ENCODE measurements at places on chromosomes 5 and 9.
A peak's percentile ranks its signal among the peaks of the same experiment; 100 is the strongest.

DNA sequence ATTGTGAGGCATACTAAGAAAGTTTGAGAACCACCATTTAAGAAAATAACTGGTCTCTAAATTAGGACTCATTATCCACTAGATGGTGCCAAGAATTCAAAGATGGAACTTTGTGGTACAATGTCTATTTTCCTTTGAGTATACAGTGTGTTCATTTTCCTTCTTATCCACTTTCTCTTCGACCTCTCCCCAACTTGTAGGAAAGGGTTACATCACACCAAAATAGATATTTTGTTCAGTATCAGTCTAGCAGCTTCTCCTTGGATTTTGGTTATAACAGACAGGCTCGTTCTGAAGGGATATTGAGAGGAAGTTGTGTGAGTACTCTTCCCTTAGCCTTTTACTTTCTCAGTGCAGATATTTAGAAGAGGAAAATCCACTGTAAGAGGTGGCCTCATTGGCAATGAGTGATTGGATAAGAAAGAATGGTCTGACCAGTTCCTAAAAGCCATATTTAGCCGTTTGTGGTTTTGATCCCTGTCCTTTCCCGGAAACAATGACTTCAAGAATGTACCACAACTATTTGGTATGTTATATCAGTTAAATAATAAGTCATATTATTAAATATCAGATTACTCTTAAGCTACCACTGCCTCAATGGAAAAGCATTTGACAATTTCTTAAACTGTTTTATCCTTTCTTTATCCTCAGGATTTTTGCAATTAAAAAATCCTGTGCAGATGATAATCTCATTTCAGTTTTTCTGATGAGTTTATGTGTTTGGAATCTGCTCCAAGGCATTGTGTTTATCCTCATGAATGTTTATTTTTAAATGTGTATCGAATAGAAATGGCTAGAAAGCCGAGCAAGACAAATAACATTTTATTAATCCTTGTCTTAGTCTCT, 69.0 kb upstream of the GRAMD2B start:
- peak; percentile 99 for DNase-seq

DNA sequence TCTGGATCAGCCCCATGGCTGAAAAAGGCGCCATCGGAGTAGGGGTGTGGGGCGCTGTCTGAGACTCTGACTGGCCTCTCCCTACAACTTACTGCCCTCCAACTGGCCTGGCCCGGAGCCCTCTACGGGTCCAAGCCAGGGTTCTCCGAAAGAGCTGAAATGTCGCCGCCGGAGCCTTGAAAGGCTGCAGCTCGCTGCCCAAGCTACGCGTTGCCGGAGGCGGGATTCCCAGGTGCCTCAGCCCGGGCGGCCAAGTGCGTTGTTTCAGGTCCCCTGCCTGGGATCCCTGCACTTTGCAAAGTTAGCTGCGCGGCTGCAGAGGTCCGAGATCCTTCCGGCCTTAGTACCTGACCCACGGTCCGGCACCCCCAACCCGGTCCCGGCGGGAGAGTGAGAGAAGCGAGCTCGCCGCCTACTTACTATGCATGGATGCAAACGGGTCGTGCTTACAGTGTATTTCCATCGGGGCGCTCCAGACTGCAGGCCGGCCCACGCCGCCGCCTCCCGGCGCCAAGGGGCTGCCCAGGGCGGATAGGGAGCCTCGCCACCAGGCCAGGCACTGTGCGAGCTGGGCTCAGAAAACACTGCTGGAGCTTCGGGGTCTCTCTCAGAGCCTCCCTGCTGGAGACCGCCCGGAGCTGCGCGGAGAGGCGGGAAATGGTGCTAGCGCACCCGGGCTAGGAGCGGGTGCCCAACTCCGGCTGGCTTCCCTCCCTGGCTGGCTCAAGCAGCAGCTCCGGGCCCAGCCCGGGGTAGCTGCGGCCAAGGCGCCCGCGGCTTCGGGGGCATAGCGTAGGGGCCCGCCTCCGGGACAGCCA, 7.7 kb downstream of the PAX5 start:
- no peak for DNase-seq

DNA sequence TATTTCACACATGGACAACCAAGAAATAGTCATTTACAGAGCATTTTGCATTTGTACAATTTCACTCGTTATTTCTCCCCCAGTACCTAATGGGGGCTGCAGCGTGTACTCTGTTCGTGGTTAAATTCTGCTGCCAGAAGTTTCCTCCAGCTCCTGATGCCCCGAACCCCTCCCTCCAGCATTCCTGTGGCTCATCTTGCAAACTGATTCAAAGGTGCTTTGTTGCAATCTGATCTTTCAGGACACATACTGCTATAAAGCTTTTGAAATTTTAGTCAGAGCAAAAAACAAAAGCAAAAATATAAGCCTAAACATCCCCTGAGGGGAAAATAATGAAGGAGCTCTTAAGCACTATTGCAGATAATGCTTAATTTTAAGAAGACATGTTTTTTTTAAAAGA, 27.7 kb downstream of the UBLCP1 start:
- DNase-seq = peak; percentile 7

GRCh38 chr5:122715095-122715494, 59.8 kb upstream of the SNX2 start:
- DNase-seq = peak; percentile 62

- DNase-seq = peak; percentile 17
These were observed 59.0 kb downstream of the AOPEP start for GRCh38 chr9:94785215-94786169.

GRCh38 chr5:119304439-119305211, 51.2 kb upstream of the TNFAIP8 start:
- no peak for DNase-seq

GRCh38 chr5:68725905-68726683, 367.7 kb upstream of the SLC30A5 start:
- DNase-seq = no peak

- DNase-seq = no peak
These were observed 5.5 kb downstream of the ARRDC1 start for GRCh38 chr9:137610944-137611343.

- DNase-seq = no peak
These were observed 82.6 kb upstream of the PHYKPL start for GRCh38 chr5:178314961-178315820.

GRCh38 chr9:96607971-96608370, 11.7 kb downstream of the CDC14B start:
- DNase-seq = peak; percentile 25

DNA sequence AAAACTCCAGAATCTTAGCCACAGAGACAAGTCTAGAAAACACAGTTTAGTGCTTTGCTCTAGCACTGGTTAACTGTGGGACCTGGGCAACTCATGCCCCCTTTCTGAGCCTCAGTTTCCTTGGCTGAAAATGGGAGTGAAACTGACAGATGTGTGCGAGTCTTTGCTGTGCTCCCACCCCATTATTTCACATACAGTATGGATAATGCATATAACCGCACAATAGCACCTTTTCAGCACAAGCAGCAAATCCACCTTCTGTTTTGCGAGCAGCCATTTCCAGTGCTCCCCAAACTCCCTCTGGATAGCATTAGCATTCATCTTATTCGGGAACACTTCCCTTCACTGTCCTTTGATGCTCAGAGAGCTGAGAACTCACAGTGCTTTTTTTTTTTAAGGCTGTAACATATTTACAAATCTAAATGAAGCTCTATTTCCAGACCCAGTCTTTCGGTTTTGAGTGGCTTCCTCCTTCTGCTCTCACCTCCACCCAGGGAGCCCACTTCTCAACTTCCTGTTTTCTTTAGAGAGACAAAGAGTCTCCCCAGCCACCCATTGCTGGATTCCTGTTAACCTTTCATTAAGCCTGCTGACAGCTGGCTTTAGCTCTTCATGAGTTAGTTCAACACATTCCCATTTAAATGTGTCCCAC, 49.2 kb downstream of the TIMD4 start:
- DNase-seq = no peak

DNA sequence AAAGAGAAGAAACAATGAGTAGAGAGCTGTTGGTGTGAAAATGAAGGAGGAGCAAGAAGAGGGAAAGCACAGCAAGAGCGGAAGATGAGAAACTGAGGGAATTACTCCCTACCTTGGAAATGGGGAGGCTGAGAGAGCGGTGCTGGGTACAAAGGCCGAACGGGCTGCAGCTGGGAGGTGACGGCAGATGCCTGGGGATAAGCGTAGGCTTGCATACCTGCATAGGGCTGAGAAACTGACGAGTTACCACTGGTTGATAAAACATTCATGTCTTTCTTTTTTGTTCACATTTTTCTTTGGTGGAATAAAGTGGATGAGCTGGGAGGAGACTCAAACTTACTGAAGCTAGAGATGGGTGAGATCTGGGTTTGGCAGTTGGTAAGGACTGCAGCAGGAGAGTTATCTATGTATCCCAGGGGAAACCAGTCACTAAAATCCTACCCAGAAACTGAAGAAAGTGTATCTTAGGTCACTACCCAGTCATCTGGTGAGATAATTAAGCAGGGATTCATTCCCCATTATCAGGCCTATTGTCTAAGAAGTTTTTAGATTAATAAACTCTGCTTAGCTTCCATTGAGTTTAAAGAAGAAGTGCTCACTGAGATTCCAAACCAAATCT, 34.8 kb downstream of the FKBP15 start:
- no peak for DNase-seq

- DNase-seq = peak; percentile 57
These were observed 30.5 kb downstream of the XRCC4 start for GRCh38 chr5:83107692-83108420.

GRCh38 chr5:74164725-74165235, 475.7 kb downstream of the ENC1 start:
- DNase-seq = peak; percentile 34

DNA sequence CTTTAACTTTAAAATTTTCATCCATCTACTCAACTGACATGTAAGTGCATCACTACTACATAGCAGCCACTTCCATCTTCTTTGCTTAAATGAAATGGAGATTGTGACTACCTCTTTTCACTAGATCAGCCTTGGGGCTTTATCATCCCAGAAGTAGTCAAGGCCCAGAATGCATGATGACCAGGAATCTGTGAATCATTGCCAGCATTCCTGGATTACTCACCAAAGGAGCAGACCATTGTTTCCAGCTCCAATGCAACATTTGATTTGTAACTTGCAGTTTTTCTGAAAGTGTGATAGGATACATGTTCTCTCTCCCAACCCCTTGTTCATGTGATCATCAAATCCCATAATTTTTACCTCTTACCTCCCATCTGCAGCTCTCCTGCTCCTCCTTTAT, 65.1 kb downstream of the PLPPR1 start:
- DNase-seq = peak; percentile 14

- peak; percentile 7 for DNase-seq
These were observed 119.0 kb downstream of the TRIM32 start for GRCh38 chr9:116806075-116806474.

DNA sequence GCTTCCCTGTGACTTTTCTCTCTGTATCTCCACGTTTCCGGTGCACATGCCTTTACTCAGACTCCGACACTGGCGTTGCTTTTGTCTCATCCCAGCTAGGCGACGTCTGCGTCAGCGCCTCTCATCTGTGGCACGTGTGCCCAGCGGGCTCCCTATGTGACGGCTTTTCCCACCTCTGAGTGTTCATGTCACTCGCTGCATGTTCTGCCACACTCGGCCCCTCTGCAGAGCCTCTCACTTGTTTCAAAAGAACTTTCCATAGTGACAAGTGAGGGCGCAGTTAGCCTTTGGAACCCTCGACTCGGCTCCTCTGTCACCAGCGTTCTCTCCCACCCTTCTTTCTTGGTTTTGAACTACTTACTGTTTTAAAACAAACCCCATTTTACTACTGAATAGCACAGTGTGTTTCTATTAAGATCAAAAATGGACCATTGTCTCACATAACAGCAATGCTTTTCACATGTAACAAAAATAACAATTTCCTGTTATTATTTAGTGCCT, 113.4 kb upstream of the CACNA1B start:
- DNase-seq = no peak

GRCh38 chr9:137188490-137189296, at the start of the genes ANAPC2 and SSNA1:
Gene ANAPC2, minus strand, starts transcription at chr9:137188560. Its CDS starts 28 bp downstream, at chr9:137188532.
Gene SSNA1, plus strand, starts transcription at chr9:137188676. Its CDS starts 51 bp downstream, at chr9:137188727.
- DNase-seq = peak; percentile 91

DNA sequence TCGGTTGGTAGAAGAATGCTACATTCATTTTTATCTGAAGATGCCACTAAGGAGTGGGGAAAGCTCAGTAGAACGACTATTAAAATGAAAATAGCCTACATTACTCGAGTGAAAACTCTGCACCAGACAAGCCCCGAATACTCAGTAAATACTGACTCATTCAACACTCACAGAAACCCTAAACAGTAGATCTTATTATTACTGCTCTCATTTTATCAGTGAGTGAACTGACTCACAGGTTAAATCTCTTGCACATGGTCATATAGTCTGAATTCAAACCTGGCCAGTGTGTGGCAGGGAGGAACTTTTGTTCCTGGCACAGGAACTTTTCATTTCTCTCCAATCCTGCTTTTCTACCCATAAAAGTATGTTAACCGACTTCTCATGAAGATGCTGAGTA, 9.6 kb upstream of the PAPPA start:
- peak; percentile 53 for DNase-seq

GRCh38 chr9:708551-709432, 132.7 kb upstream of the DMRT1 start:
- no peak for DNase-seq

- DNase-seq = no peak
These were observed 85.6 kb upstream of the ATP10B start for GRCh38 chr5:160937570-160937969.

- DNase-seq = peak; percentile 57
These were observed 26.0 kb downstream of the GAS1 start for GRCh38 chr9:86921151-86921923.

- no peak for DNase-seq
These were observed 113.1 kb downstream of the JMY start for GRCh38 chr5:79349047-79349446.

- DNase-seq = peak; percentile 6
These were observed 7.1 kb upstream of the IFNA6 start for GRCh38 chr9:21357479-21358460.

DNA sequence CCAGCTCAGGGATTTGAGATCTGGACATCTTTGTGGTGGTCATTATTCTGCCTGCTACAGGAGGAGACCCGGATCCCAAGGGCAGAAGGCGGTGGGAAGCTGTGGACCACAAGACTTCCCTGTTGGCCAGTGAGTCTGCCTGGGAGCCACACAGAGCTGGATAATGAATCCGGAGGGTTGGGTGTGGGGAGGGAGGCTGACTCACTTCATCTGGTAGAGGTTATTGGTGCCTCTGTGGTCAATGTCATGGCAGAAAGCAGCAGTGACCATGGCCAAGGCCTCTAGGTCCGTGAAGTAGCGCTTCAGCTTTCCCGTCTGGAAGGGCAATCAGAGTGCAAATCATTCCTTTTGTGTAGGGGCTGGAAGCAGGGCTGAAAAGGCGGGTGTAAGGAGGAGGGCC, 58.5 kb downstream of the PDE6A start:
- peak; percentile 5 for DNase-seq

- DNase-seq = no peak
These were observed 222.9 kb downstream of the AOPEP start for GRCh38 chr9:94949370-94949769.

All from AG10803 (cell line).